ENCODE measurements at places on chromosomes 2 and 18.

DNA sequence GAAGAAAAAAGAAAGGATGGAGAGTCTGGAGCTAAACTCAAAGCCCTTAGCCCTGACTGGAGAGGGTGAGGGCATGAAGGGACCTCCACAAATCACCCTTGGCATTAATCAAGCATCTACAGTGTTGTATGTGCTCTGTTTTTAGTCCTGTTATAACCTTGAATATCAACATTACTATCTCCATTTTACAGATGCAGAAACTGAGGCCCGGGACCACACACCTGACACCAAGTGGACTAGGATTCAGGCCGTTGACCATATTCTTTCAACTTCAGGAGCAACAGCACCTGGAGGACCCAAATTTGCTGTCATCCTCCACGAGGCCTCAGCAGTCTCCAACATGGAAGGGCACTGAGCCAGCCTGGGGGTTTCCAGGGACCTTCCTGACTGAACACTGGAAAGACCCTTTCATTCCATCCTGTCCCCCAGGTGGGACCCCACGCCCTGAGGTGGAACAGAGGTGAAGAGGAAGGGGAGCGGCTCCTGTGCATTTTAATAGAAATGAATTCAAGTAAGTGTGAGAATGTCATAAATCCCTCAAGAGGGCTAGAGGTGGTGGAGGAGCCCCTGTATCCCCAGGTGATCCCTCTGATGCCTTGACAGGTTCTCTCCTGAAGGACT lies 41.0 kb downstream of the SERTAD2 start:
- DNase-seq, result no peak

- DNase-seq, result no peak
Observed at GRCh38 chr2:73063472-73063871, 8.0 kb downstream of the SFXN5 start.

DNA sequence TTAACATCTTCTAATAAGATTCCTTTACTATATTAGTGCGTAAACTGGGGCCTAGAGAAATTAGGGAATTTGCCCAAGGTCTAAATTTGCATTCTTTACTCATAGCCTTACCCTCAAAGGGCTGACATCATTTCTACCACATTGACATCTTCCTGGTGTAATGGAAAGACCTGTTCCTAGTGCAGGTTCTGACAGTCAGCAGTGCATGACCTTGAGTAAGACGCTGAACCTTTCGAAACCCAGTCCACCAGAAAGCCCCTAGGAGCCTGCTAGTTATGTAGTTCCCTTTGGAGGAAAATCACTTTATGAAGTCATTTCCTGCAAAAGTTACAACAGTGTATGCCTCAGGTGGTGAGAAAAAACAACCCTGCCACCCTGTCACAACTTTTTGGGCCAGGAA lies 388.3 kb downstream of the TNS1 start:
- DNase-seq, result no peak

DNA sequence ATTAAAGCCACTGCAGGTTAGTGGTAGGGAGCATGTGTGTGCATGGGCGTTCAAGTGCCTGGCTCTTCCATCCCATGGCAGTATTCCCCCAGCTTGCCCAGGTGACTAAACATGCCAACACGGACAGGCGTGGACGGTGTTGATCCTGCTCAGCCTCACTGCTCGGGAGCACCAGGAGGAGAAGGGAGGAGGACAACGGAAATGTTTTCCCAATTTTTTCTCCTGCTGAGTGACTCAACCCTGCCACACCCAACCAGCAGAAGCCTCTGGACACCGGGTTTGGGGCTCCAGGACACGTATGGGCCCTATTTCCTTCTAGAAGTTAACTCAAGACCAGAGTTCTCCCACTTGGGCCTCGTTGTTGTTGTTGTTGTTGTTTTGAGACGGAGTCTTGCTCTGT lies 139.1 kb downstream of the CYP26B1 start:
- no peak for DNase-seq

DNA sequence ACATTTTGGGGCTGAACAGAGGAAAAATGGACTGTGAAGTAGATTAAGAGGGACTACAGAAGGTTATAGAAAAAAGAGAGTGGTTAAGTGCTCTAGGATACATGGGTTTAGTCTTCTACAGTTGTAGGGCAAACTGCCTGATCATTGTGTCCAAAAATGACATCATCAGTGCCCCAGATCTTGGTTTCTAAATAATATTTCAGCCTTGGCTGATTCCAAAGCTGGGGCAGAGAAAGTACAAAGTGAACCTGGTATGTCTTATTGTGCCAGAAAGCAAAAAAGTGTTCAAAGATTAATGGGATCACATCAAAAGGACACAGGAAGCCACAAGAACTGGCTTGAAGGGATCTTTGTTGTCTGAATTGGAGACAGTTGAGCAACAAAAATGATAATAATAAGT lies 97.1 kb upstream of the ZNF521 start:
- DNase-seq, result no peak

GRCh38 chr2:136131484-136131960 lies 13.6 kb upstream of the CXCR4 start:
- DNase-seq, result no peak

- no peak for DNase-seq
Observed at GRCh38 chr2:191351921-191352320, 106.7 kb downstream of the MYO1B start.

GRCh38 chr2:100446696-100447095 lies 23.6 kb upstream of the NMS start:
- no peak for DNase-seq

DNA sequence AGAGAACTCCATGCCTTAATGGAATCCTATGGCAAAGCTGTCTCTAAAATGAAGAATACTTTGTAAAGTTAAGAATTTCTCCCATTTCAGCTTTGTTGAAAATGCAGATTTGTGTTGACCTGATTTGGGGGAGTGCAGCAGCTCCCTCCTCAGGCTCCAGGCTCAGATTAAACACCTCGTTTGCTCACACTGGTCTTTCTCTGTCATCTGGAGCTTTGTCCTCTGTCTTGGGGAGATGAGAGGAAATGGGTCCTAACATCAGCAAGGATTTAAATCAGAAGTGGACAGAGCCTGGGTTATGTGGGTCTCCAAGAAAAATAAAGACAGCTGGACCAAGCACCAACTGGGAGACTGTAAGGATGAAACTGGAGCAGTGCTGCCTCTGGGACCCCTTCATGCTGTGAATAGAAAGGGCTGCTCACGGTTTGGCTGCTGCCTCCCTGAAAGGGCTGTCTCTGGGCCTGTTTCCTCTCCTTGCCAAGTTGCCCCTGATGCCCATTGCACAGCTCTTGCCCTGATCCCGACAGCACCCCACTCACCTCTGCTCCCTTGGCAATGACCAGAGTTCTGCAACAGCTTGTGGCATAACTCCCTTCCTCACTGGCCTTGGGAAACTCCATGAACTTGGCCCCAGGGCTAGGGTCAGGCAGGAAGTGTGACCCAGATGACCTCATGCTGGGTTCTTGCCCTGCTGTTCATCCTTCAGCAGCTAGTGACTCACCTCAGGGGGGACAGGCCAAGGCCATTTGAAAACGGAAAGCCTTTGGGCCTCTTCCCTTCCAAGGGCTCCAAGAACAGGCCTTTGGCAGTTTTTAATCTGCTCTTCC lies 197.2 kb downstream of the CYP26B1 start:
- DNase-seq, result no peak

All from activated T-cell treated with anti-CD3 and anti-CD28 coated beads for 1 hour (primary cell).